Gastroesophageal sphincter (tissue), 4 donors: ENCODE measurements at places on chromosomes 1 and 21.

DNA sequence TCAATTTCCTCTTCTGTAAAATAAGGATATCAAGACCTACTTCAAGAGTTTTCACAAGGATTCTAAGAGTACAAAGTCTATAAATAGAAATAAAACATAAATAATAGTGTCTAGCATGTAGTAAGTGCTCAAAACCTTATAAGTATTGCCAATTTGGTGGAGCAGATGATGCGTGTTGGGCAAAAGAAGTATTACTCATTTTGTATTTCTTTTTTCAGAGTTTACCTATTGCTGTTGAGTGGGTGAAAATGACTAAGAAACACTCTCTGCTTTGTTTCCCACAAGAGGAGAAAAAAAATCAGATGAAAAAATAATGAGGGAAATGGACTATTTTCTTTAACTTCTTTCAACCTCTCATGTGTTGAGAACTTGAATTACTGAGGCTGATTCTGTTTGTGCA is 103.3 kb upstream of the KCNK2 start:
- ATAC-seq: no peak

- no peak for ATAC-seq
These were observed 3.6 kb downstream of the NHLH2 start for GRCh38 chr1:115837341-115837739.

GRCh38 chr1:89897347-89898133 is 76.7 kb downstream of the LRRC8D start:
- no peak for ATAC-seq

GRCh38 chr1:198906739-198907422 is 268.0 kb downstream of the PTPRC start:
- no peak for ATAC-seq

DNA sequence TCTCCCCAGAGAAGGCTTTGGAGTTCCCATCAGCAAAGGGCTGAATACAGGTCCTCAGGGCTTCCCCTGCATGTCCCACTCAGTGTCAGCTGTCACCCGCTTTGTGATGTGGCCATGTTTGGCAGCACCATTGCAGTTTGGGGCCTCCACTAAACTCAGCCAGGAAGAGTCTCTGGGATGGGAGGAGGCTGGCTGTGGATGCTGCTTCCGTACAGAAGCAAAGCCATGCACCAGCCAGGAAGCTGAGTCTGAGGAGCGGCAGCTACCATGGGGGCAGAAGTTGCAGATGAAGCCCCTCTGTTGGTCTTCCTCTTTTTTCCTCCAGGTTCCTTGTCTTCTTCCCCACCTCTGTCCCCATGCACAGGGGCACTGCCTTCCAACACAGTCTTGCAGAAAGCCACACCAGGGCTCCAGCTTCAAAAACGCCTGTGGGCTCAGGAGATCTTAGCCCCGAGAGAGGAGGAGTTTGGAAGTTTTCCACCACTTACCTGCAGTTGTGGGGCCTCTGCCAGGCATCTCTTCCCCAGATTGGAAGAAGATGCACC is 416.8 kb downstream of the NPHP4 start:
- ATAC-seq: no peak

- ATAC-seq: no peak
These were observed 1065.6 kb downstream of the PLA2G4A start for GRCh38 chr1:187894349-187894748.

- ATAC-seq: no peak
These were observed 91.9 kb downstream of the GTF2B start for GRCh38 chr1:88799491-88799890.

- ATAC-seq: no peak
These were observed 61.9 kb upstream of the RGS1 start for GRCh38 chr1:192513697-192514096.

DNA sequence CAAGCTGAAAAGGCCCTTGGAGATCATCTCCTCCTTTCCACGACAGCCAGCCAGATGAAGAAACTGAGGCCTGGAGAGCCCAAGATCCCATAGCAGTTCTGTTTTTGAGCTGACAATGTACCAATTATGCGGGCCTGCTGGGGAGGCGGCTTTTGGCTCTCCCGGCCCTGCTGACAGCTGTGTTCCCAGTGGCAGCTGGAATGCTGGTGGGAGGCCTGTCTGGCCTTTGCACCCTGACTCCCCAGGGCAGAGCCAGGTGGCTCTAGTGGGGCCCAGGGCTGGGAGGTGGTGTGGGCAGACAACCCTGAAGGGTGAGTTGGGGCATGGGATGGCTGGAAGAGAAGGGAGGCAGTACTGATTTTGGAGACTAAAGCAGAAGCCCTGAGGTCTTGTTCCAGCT is 30.7 kb upstream of the WASF2 start:
- ATAC-seq: no peak

- ATAC-seq: no peak
These were observed 1.5 kb upstream of the KIF17 start for GRCh38 chr1:20719261-20719660.

GRCh38 chr1:235907187-235907896 is 40.6 kb upstream of the LYST start:
- ATAC-seq: no peak

- no peak for ATAC-seq
These were observed 170.2 kb upstream of the GALNT2 start for GRCh38 chr1:229896861-229897260.

DNA sequence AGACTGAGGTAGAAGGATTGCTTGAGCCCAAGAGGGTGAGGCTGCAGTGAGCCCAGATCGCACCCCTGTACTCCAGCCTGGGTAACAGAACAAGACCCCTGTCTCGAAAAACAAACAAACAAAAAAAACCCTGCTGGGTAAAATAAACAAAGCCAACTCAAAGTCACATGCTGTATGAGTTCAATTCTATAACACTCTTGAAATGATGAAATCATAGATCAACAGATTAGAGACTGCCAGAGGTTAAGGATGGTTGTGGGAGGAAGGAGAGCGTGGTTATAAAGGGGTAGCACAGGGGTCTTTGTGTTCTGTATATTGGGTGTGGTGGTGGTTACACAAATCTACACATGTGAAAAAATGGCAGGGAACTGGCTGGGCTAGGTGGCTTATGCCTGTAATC is 62.5 kb downstream of the TAS1R2 start:
- ATAC-seq: no peak

DNA sequence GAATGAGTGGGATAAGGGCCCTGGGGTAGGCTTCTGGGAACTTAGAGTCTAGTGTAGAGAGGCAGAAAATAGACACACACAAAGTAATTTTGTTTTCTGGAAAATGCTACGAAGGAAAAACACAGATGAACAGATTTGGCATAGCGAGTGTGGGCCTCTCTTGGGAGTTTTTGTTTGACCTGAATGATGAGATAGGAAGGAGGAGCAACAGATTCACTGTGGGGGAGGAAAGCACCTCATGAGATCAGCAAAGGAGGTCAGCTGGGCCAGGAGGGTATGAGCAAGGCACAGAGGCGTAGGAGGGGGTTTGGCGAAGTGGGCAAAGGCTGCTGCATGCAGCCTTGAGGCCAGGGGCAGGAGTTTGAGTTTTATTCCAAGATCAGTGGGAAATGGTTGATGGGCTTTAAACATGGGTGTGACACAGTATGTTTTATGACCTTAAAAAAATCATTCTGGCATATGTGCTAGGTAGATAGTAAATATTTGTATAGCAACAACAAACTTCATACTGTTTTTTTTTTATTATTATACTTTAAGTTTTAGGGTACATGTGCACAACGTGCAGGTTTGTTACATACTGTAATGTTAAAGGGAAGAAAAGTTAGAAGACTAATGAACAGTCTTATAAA is 57.9 kb downstream of the FGGY start:
- ATAC-seq: peak; percentile 49

GRCh38 chr1:3975903-3976630 is 76.0 kb upstream of the C1orf174 start:
- ATAC-seq: no peak

DNA sequence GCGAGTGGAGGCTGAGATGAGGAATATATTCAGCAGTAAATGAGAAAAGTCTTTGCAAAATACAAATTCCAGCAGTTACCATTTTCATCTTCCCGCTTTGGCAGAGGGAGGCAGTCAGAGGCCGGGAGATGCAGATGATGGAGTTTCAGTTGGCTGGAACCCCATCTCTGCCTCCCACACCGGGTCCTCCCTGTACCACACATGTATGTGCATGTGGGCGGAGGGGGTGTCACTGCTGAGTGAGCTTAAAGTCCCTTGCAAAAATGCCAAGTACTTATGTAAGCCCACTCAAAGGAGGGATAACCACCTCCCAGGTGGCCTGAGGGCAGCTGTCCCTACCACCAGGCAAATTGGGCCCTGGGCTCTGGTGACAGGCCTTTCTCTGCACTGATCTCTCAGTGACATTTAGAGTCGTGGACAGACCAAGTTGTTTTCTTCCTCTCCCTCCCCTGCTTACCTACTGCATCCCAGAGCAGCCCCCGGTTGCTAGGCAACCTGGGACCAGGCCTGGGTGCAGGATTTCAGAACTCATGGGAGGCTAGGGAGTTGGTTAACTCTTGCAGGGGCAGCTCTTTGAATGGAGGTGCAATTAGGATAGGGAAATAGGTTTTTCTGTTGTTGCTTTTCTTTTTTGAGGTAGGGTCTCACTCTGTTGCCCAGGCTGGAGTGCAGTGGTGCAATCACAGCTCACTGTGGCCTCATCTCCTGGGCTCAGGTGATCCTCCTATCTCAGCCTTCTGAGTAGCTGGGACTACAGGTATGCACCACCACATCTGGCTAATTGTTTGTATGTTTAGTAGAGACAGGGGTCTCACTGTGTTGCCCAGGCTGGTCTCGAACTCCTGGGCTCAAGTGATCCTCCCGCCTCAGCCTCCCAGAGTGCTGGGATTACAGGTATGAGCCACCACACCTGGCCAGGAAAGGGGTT is 17.1 kb upstream of the UBXN10 start:
- ATAC-seq: no peak

DNA sequence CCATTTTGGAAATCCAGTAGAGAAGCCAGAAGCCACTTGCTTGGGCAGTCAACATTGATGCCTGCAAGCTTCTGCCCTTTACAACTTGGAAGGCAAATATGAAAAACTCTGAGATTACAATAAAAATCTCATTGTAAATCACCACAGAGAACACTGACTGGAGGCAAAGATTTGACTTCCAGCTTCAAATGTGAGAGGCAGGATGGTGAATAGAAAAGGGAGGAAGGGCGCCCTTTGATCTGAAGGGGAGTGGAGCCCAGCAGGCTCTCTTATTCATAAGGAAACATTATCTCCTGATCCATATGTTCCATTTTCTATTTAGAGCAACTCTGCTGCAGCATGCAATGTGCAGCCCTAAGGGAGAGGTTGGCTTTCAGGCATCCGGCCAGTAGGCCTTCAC is 348.3 kb downstream of the AJAP1 start:
- ATAC-seq: no peak

DNA sequence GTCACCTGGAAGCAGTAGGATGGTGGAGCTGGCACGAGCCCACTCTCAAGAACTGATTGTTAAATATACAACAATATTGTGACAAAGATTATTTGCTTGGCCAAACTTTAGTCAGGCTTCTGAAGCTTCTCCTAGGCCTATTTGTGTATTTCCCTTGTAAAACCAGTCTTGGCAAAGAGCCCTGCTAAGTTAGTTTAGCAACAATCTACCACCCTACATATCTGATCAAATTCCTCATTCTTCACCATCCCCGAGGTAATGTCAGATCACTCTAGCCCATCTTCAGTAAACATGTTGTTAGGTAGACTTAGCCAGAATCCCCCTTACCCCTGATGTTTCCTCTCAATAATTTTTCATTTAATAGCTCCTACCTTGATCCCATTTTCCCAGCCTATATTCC is 39.6 kb downstream of the XCL1 start:
- ATAC-seq: no peak

DNA sequence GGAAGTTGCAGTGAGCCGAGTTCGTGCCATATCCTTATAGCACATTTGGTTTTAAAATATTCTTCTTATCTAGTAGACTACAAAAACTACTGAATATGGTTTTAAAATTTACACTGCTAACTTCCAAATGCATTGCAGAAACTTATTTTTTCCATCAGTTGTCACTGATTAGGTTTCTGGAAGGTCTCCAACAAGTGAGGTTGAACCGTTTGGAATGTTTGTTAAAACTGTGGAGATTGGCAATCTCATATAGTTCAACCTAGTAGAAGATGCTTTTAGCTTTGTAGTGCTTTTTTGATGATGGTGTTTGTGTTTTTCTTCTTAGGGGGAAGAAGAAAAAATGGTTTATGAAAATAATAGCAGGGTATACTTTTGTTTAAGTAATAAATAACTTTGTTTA is 12.9 kb downstream of the CENPF start:
- ATAC-seq: no peak

- no peak for ATAC-seq
These were observed 199.6 kb downstream of the DPYD start for GRCh38 chr1:97721221-97721620.

GRCh38 chr1:108947871-108948525 is 15.3 kb downstream of the CLCC1 start:
- peak; percentile 51 for ATAC-seq

DNA sequence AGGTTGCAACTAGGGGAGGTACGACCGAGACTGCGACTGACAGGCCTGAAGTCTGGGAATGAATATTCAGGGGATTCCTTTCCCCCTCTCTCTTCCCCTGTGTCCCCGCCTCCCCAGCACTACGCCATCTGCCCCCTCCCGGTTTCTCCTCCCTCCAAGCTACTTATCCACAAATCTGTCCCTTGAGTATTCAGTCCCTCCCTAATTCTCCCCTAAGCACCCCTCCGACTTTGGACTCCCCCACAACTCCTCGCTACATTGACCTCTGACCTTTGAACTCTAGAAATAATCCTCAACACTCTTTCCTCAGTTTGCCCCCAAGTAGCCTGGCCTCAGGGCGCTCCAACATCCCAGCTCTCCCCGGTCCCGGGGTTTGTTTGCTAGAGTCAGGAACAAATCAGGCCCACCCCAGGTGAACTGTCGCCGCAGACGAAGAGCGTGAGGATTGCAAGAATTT is 393 bp downstream of the LYSMD1 start:
- ATAC-seq: peak; percentile 68

- no peak for ATAC-seq
These were observed 20.5 kb upstream of the RNF186 start for GRCh38 chr1:19835578-19835977.

GRCh38 chr1:20404466-20404865 is 81.5 kb downstream of the CAMK2N1 start:
- no peak for ATAC-seq

DNA sequence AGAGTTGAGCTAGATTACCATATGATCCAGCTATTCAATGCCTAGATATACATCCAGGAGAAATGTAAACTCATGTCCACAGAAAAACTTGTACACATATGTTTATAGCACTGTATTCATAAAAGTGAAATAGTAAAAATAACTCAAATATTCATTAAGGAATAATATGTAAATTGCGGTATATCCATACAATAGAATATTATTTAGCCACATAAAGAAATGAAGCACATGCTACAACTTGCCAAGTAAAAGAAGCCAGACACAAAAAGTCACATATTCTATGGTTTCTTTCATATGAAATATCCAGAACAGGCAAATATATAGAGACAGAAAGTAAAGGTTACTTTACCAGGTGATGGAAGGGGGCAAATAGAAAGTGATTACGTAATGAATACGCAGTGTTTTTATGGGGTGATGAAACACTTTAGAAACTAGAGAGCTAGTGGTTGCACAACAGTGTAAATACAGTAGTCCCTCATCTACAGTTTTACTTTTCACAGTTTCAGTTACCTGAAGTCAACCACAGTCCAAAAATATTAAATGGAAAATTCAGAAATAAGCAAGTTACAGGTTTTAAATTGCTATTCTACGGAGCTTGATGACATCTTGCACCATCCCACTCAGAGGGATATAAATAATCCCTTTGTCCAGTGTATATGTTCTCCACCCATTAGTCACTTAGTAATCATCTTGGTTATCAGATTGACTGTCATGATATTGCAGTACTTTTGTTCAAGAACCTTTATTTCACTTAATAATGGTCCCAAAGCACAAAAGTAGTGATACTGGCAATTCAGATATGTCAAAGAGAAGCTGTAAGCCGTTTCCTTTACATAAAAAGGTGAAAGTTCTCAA is 62.3 kb downstream of the ZNF644 start:
- no peak for ATAC-seq

GRCh38 chr21:46092026-46092764 is 5.7 kb upstream of the COL6A2 start:
- ATAC-seq: peak; percentile 91
